NCI-H2171 (cell line): ENCODE measurements at places on chromosomes 3 and 15.
A peak's percentile ranks its signal among the peaks of the same experiment; 100 is the strongest.

- DNase-seq = no peak
Measured at GRCh38 chr15:31273258-31273941, 53.2 kb upstream of the KLF13 start.

DNA sequence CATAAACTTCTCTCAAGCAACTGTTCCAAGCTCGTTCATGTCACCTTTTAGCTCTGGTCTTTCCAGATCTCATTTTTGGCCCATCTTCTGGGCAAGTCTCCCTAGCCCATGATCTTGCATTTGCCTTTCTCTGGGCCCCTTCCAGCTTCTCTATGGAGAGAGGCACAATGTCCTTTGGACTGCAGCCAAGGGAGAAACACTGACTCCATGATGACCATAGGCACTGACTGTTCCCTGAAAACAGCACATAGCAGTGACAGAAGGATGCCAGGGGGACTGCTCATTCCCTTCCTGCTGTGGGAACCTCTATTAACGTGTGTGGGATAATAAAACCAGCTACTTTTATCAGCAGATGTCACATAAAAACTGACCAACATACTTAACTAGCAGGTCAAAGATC is 60.3 kb downstream of the STRIT1 start:
- DNase-seq = no peak

DNA sequence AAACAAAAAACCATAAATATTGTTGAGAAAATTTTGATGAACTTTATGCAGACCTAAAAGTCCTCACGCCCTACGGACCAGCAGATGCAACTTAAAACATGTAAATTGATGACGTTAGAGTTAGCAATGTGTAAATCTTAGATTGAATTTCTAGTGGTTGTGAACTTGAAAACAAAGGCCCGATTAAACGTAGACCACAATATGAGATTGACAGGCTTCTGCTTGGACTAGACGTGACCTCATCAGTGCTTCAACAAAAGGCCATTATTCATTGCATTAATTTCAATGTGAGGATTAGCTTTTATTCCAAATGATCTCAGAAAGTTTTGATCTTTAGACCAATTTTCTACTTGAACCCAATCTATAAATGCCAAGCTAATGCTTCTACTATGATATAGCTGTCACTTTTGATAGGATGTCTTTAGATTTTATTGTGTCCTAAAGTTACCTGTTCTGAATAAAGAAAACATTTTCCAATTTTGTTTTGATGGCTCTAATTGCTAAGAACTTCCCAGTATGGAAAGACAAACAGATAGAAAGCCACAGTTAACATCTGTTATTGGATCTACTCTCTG is 55.4 kb upstream of the SPPL2A start:
- DNase-seq = no peak

GRCh38 chr3:126398423-126399350 is 4.0 kb downstream of the CFAP100 start:
- DNase-seq = no peak

GRCh38 chr3:37249294-37249693 is 74.9 kb upstream of the LRRFIP2 start:
- DNase-seq = no peak

GRCh38 chr15:38878926-38879325 is 314.3 kb upstream of the RASGRP1 start:
- peak; percentile 44 for DNase-seq

- no peak for DNase-seq
Measured at GRCh38 chr15:25170781-25171110, 216.0 kb downstream of the SNRPN start.

- DNase-seq = no peak
Measured at GRCh38 chr3:150149651-150150051, 179.0 kb upstream of the PFN2 start.

- DNase-seq = no peak
Measured at GRCh38 chr3:115861166-115861733, 237.9 kb downstream of the GAP43 start.

- no peak for DNase-seq
Measured at GRCh38 chr3:189883113-189883753, 237.5 kb downstream of the P3H2 start.

GRCh38 chr3:182105875-182106274 is 394.1 kb downstream of the SOX2 start:
- DNase-seq = no peak

- DNase-seq = no peak
Measured at GRCh38 chr3:38834110-38834509, 18.1 kb upstream of the SCN10A start.

DNA sequence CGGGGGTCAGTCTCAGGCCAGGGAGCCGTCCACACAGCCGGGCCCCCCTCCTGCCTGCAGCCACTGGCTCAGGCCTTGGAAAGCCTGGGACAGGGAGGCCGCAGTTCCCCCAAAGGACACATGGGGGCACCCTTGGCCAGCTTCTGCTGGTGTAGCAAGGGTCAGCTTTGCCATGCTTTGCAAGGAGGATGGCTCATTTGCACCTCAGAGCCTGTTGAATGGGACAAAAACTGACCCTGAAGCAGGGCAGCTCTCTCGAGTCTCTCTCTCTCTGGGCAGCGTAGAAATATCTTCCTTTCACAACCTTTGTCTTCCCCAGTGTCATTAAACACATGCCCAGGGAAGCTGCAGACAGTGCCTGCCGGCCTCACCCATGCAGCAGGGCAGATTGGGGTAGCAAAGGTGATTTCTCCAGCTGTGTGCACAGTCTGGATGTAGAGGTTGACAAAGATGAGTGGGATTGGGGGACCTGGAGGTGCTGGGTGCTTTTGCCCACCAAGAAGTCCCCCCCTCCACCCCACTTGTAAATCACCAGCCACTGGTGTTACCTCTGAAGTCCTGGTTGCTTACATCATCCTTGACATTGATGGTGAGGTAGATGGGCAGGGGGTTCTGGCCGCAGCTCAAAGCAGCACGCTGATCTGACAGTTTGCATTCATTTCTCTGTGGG is 17.4 kb upstream of the EHD4 start:
- peak; percentile 43 for DNase-seq

GRCh38 chr15:92095693-92096092 is 242.2 kb downstream of the SLCO3A1 start:
- no peak for DNase-seq

GRCh38 chr3:184733181-184733580 is 21.3 kb upstream of the MAGEF1 start:
- DNase-seq = no peak

- no peak for DNase-seq
Measured at GRCh38 chr15:61752001-61752400, 308.2 kb downstream of the VPS13C start.

DNA sequence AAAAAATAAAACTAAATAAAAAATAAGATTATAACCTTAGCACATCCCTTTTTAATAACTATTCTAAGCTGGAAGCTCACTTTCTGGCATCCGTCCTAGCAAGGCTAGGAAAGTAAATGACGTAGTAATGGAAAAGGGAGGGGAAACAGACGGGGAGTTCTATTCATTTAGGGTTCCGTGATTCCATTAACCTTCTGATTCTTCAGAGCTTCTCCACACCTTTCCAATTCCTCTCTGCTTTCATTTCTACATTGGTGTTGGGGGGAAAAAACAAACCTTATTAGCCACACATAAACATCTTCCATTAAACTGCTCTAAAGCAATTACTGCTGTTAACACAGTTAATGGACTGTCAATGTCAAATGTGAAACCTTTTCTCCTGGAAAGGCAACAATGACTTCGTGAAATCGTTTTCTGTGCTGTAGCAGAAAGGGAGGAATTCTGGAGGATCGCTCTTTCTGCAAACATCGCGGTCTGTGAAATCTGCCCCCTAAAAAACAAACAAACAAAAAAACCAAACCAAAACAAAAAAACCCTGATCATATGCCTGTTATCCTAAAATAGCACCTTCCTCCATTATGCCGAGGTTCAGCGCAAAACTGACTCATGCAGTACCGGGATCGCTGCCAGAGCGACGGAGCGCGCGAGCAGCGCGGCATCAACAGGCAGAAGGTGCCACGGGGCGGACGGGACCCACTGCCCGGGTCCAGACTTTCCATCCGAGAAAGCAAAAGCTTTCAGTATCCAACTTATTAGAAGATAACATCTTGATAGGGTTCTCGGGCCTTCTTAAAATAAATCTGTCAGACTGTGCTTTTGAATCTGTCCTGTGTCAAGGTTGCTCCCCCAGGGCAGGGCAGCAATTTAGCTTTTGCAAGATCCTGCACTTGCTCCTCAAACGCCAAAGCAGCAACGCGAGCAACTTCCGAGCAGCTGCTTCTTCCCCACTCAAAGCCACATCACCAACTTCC is 156.2 kb downstream of the FGF12 start:
- DNase-seq = peak; percentile 74

GRCh38 chr15:31262901-31263671 is 63.5 kb upstream of the KLF13 start:
- no peak for DNase-seq

DNA sequence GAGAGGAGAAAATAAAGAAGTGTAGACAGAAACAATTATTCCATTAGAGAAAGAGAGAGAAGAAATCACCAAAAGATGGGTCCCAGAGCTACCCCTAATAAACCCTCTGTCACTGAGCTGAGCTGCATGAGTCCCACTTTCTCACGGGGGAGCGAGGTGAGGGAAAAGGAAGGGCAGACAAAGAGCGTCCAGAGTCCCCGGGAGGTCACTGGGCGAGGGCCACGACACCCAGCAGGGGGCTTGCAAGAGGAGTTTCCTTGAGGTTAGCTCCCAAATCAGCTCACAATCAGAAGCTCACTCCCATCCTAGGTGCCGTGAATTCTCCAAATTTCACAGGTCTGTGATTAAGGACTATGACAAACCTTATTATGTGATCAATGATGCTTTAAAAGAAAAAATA is 62.3 kb downstream of the XXYLT1 start:
- no peak for DNase-seq

- DNase-seq = no peak
Measured at GRCh38 chr3:45143673-45144671, 2.2 kb downstream of the CDCP1 start.

- no peak for DNase-seq
Measured at GRCh38 chr3:11820531-11821041, 26.1 kb downstream of the TAMM41 start.

GRCh38 chr3:149366031-149366430 is 11.4 kb downstream of the TM4SF1 start:
- no peak for DNase-seq

DNA sequence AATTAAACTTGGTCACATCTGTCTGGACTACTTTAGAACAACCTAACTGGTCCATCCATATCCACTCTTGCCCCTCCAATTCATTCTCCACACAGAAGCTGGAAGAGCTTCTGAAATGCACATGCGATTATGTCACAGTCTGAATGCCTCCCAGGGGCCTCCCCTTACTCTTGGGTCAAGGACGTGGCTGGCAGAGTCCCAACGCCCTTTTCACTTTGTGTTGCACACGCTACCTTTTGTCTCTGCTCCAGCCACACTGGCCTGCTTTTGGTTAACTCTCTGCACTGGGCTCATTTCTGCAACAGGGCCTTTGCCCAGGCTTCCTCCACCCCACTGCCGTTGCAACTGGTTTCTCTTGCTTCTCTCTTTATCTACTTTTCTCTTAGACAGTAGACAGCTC is 245.2 kb downstream of the IL20RB start:
- DNase-seq = no peak

GRCh38 chr3:61629442-61629841 is 68.1 kb downstream of the PTPRG start:
- no peak for DNase-seq

- DNase-seq = no peak
Measured at GRCh38 chr15:88932875-88933330, 19.7 kb upstream of the MFGE8 start.

GRCh38 chr3:128315313-128315712 is 151.4 kb downstream of the DNAJB8 start:
- no peak for DNase-seq

- no peak for DNase-seq
Measured at GRCh38 chr3:190865419-190865818, 2.9 kb upstream of the GMNC start.

DNA sequence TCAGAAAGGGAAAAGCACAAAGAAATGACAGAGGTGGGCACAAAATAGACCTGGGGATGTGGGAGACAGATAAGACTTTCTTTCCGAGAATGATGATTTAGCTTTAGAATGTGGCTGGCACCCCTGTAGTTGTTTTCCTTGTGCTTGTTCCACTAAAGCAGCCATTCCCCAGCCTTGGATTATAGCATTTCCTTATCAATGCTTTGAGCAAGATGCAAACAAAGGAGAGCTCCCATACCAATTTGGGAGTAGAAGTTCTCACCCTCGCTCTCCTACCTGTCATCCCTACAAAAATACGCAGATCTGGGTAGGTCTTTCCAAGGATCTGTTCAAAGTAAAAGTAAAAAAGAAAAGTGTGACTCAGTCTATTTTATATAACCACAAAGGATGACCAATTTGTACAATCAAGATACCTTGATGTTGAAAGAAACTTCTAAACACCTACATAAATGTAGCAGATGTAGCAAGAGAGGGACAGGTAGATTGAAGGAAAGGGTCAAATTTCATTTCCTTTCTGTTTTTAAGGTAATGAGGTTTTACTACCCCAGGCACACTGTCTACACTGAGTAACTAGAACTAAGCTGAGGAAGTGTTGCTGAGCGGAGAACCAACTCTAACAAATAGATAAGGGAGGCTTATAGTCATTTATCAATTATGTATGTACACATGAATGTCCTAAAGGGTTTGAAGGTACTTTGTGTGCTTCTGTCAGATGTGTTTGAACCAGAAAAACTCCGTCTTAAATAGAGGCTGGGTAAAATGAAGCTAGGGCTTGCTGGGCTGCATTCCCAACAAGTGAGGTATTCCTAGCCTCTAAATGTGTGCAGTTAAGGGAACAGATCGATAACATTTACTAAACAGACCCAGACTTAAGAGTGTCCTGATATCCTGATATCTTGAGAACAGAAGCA is 91.1 kb upstream of the LRRN1 start:
- no peak for DNase-seq

DNA sequence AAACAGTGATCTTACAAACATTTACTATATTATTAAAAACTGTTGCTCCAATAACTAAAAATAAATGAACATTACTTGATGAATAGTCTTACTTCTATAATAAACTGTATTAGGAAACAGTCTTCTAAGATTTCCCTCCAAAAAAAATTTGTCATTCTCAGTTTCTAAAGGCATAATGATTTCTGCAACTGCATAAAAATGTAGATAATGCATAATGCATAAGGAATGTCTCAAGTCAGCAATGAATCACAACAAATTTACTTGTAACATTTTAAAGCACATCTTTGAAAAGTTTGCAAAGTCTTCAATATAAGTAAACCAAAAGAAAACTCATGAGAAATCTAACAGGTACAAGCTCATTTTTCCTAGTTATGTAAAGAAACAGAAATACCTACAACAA is 113.5 kb downstream of the VPS13C start:
- DNase-seq = no peak
